Astrocyte (in vitro differentiated cells and primary cell): ENCODE measurements at places on chromosomes 2 and 18.

- DNase-seq: no peak
Observed at GRCh38 chr2:82731824-82732223, 1727.3 kb downstream of the SUCLG1 start.

DNA sequence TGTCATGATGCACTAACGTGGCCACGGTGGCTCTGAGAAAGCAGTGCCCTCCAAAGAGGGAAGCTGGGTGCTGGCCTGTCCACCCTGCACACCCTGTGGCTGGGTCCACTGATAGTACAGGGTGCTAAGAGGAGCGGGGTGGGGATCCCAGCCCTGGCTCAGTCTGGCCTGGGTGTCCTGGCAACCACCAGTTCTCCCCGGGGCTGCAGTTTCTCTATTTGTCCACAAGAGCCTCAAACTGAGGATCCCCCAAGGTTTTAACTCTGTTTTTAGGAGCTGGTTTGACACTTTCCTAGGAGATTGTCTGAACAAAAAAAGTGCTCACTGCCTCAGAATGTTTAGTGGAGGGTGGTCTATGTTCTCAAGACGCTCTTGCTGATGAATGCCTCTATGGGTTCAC, 29.0 kb downstream of the EDAR start:
- no peak for DNase-seq

DNA sequence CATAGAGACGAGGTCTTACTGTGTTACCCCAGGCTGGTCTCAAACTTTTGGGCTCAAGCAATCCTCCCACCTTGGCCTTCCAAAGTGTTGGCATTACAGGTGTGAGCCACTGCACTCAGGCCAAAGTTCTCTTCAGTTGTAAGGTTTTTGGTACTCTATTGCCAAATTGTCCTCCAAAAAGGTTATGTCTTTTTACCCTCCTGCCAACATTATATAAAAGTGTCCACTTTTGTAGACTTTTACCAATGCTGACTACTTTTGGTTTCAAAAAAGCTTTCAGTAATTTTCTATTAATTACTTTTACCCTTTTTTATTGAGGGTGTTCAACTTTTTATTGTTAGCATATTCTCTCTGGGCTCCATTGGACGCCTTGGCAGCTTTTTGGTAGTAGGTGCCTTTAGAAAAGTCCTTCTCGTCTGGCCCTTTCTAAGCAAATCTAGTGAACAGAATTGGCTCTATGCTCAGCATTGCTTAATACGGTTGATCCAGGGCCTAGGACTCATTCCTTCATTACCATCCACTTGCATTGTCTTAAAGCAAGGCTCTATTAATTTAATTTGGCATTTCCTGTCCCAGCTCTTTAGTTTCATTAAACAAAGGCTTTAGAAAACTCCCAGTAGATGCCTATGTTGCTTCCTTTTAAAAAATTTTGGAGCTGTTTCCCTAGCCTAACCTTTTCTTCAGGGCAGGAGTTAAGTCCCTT, 16.7 kb upstream of the IL1A start:
- DNase-seq: no peak

DNA sequence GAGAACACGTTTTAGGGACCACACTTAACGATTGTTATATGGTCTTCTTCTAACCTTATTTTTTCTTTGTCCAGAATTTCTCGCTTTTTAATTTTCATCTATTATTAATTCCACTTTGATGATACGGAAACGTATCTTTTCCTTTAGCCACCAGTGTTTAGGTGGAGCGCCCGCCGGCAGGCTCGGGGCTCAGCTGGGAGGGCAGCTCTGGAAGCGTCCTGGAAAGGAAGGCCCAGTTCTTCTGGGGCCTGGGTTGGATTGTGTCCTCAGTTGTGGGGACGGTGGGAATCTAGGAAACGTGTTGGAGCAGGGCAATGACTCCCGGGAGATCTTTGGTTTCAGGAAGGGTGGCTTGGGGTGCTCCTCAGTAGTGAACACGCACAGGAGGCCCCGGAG, 19.4 kb upstream of the SOX11 start:
- no peak for DNase-seq

- no peak for DNase-seq
Observed at GRCh38 chr2:117269574-117269973, 544.9 kb upstream of the DDX18 start.

DNA sequence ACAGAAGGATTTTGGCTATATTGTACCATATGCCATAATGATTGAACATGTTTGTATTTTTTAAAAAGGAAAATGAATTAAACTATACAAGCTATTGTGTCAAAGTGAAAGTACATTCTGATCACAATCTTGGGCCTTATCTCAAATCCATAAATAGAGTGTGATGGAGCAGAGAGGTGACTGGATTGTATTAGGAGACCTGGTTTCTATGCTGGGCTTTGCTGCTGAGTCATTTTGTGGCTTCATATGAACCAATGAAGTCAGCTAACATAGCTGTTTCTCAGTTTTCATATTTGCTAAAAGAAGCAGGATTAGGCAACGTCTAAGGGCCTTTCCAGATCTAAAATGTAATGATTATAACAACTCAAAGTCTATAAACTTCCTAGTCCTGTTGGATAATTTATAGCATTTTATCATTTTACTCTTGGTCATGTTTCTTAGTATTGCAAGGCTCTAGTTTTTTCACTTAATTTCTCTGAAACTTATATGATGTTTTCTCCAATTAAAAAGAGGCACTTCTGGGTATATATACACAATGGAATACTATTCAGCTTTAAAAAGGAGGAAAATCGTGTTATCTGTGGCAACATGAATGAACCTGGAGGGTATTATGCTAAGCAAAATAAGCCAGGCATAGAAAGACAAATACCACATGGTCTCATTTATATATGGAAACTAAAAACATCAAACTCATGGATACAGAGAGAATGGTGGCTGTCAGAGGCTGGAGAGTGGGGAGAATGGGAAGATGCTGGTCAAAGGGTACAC, 112.3 kb downstream of the MEP1B start:
- peak; percentile 93 for DNase-seq
